Progenitor cell of endocrine pancreas (in vitro differentiated cells): ENCODE measurements at places on chromosomes 7 and 10. TPM values are rescaled to one million over a fixed set of nuclear protein-coding genes. Genes with fewer than 3 reads are reported as not detected.

The PDSS1 gene
- 13.4 and 14.4 TPM in 2 replicates for total RNA-seq

The TRIM74 gene
- total RNA-seq = 2.1 and 2.4 TPM in 2 replicates

GRCh38 chr7:156139633-156140032 is 327.4 kb upstream of the SHH start:
- no peak for DNase-seq
- no peaks in the 10 kb centered on the region for H3K4me1 ChIP-seq
- H3K27me3 ChIP-seq = peaks cover 31% of the 10 kb centered on the region
- no peak overlapping the region for H3K4me3 ChIP-seq

DNA sequence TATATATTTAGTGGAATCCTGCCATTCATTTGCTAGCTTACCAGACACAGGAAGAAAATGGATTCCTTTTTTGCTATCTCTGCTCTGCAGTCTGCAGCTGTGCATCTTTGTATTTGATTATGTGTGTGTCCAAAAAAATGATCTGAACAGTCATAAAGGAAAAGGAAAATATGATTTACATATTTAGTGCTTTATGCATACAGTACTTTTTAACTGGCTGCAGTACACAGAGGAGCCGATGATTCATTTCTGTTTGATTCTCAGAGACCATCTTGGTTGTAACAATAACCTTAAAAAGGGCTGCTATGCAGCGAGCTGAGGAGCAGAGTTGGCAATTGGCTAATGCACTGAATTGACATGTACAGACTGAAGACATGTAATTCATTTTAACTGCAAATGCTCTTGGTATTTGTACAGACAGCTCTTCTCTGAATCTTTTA is 151.3 kb upstream of the FZD1 start:
- no peak overlapping the region for H3K27ac ChIP-seq
- no peak overlapping the region for H3K4me3 ChIP-seq
- H3K27me3 ChIP-seq = no peaks in the 10 kb centered on the region
- no peaks in the 10 kb centered on the region for H3K4me1 ChIP-seq

The CPA2 gene
- total RNA-seq = 85.0 and 107 TPM in 2 replicates

DNA sequence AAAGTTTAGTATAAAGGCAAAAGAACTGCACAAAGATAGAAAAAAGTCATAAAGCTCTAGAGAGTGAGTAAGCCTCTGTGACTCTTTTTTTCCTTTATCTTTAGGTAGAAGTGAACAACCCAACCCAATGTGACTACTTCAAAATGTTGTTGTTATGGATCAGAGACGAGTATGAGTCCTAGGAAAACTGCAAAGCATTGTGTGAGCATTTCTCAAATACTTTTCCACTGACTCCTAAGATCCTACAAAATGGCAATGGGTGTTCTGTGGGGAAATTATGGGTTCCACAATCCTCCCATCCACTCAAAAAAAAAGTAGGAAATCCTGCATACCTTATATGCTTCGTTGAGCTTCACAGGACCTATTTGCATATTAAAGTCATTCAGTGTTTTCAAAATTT is 177.1 kb downstream of the DGKI start:
- H3K4me1 ChIP-seq = no peaks in the 10 kb centered on the region
- no peak overlapping the region for H3K4me3 ChIP-seq
- H3K27ac ChIP-seq = no peak overlapping the region
- H3K27me3 ChIP-seq = peaks cover 53% of the 10 kb centered on the region

The UCN3 gene
- 1.00 and 1.3 TPM in 2 replicates for total RNA-seq

- no peak overlapping the region for H3K27ac ChIP-seq
- no peaks in the 10 kb centered on the region for H3K36me3 ChIP-seq
- H3K4me1 ChIP-seq = no peaks in the 10 kb centered on the region
- DNase-seq = no peak
- H3K27me3 ChIP-seq = no peaks in the 10 kb centered on the region
Observed at GRCh38 chr10:23399701-23400144, 39.2 kb upstream of the OTUD1 start.

GRCh38 chr10:132197271-132198067 is 10.7 kb downstream of the DPYSL4 start:
- peaks cover 3% of the 10 kb centered on the region for H3K36me3 ChIP-seq
- H3K4me3 ChIP-seq = no peak overlapping the region
- no peaks in the 10 kb centered on the region for H3K27me3 ChIP-seq
- no peaks in the 10 kb centered on the region for H3K4me1 ChIP-seq
- H3K27ac ChIP-seq = no peak overlapping the region
- no peak for DNase-seq

DNA sequence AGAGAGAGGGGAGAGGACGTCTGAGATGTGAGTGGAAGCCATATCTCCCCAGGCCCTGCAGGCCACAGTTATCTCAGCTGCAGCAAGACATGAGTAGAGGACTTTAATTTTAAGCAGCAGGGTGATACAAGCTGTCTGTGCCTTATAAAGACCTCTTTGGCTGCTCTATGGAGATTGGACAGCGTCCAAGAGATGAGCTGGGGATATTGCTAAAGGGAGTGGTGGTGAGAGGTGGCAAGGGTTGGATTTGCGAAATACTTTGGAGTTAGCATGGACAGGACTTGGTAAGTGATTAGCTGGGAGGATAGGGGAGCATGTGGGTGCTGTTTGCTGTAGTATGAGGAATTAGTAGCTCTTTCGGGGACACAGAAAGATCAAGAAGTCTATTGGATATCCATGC is 191.8 kb downstream of the CACNB2 start:
- H3K4me3 ChIP-seq = no peak overlapping the region

GRCh38 chr7:121803039-121803438 is 69.9 kb upstream of the PTPRZ1 start:
- no peaks in the 10 kb centered on the region for H3K27me3 ChIP-seq
- peaks cover 9% of the 10 kb centered on the region for H3K4me1 ChIP-seq
- H3K36me3 ChIP-seq = no peaks in the 10 kb centered on the region
- H3K4me3 ChIP-seq = no peak overlapping the region
- H3K27ac ChIP-seq = no peak overlapping the region

DNA sequence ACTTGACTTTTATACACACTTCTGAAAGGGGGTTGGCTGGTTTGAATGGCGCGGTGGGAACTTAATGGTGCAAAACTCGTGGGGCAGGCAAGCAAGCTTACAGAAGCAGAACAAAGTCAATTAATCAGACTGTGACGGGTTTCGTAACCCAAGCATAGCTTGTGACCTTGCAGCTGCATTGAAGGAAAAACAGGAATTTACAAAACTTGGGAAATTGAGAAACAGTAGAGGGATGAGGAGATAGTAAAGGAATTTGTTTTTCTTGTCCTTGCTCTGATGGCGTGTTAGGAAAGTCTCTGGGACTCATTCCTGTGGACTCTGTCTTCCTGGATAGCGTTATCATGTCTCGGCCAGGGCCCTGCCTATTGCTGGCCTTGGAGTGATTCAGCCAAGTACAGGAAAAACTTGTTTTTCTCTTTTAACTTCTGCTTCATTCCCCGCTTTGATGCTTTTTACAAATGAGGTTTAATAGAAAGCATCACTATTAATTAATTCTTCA is 220.0 kb upstream of the KCND2 start:
- DNase-seq = no peak
- no peak overlapping the region for H3K27ac ChIP-seq
- no peaks in the 10 kb centered on the region for H3K27me3 ChIP-seq

- DNase-seq = no peak
- no peaks in the 10 kb centered on the region for H3K4me1 ChIP-seq
- H3K36me3 ChIP-seq = no peaks in the 10 kb centered on the region
- no peak overlapping the region for H3K4me3 ChIP-seq
Observed at GRCh38 chr7:15424468-15424867, 137.3 kb downstream of the AGMO start.

- peaks cover 27% of the 10 kb centered on the region for H3K4me1 ChIP-seq
- H3K36me3 ChIP-seq = no peaks in the 10 kb centered on the region
- H3K27me3 ChIP-seq = peaks cover 9% of the 10 kb centered on the region
- H3K27ac ChIP-seq = no peak overlapping the region
- H3K4me3 ChIP-seq = no peak overlapping the region
Observed at GRCh38 chr7:143245123-143245522, 18.1 kb upstream of the GSTK1 start.

DNA sequence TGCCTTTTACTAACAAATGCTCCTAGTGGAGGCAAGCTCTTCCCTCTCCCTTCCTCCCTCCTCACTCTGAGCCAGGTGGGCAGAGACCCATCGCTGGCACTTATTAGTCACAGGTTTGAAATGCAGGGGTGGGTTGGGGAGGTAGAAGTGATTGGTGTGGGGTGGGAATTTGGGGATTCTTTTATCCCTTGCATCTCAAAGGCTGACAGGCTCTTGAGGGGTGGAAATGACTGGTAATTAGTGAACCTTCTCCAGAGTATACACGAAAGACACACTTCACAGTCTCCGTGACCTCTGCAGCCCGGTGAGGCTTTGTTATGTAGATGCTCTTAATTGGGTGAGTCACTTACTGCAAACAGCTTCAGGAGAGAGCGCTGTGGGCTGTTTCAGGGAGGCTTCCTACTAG is 13.9 kb upstream of the LRMDA start:
- H3K27ac ChIP-seq = no peak overlapping the region
- no peaks in the 10 kb centered on the region for H3K36me3 ChIP-seq
- DNase-seq = no peak
- no peak overlapping the region for H3K4me3 ChIP-seq

The WNT8B gene
- total RNA-seq = 2.8 and 3.1 TPM in 2 replicates
